Fibroblast of the aortic adventitia (primary cell): ENCODE measurements at places on chromosomes 13 and 19. TPM values are rescaled to one million over a fixed set of nuclear protein-coding genes. Genes with fewer than 3 reads are reported as not detected.

The RASIP1 gene
- total RNA-seq: 0.16 and 0.45 TPM in 2 replicates

The BCAM gene
- 5.9 and 24.2 TPM in 2 replicates for total RNA-seq

The ALOX5AP gene
- not detected in 2 replicates for total RNA-seq

DNA sequence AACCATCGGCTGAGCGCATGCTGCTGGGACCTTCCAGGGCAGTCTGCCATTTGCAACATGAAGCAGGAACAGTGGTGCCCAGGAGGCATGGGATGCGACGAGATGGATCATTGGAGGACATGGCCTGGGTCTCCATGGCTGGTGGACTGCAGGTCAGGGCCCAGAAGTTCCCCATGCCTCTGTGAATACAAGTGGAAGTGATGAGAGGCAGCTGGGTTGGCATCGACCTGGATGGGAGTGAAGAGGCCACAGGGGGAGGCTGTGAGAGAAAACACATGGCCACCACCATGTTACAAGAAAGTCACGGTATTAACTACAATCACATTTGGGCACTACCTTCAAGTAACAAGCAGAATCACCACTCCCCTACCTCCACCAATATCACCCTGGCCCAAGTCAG, 262.0 kb downstream of the FOXO1 start:
- DNase-seq: no peak

The SERPINE3 gene
- total RNA-seq: not detected in 2 replicates

The CCDC194 gene
- total RNA-seq: not detected in 2 replicates

The MEX3D gene
- total RNA-seq: 19.0 and 27.6 TPM in 2 replicates

The KASH5 gene
- total RNA-seq: not detected in 2 replicates

The SLC25A41 gene
- not detected in 2 replicates for total RNA-seq
